ENCODE measurements at places on chromosomes 16 and 17. TPM values are rescaled to one million over a fixed set of nuclear protein-coding genes. Genes with fewer than 3 reads are reported as not detected.

Gene CD300C
- 0.26 TPM for total RNA-seq

Gene DGKE
- total RNA-seq: 33.0 TPM

Gene SLC6A2
- total RNA-seq: not detected

Gene ATXN1L
- 16.7 TPM for total RNA-seq

Gene CRYM
- total RNA-seq: not detected

Gene CCL5
- 19.6 TPM for total RNA-seq

Gene MYH1
- total RNA-seq: not detected

Gene INCA1
- total RNA-seq: 0.56 TPM

Gene OTOP3
- not detected for total RNA-seq

Gene SMIM36
- total RNA-seq: not detected
